ENCODE measurements at places on chromosomes 5 and 9.

GRCh38 chr9:116632990-116633838 lies 53.9 kb upstream of the TRIM32 start:
- no peak for DNase-seq

GRCh38 chr9:79574136-79574535 lies 2.4 kb downstream of the TLE4 start:
- no peak for DNase-seq

GRCh38 chr9:12318732-12319685 lies 374.2 kb upstream of the TYRP1 start:
- no peak for DNase-seq

GRCh38 chr9:77960356-77961153 lies 71.1 kb downstream of the GNAQ start:
- no peak for DNase-seq

GRCh38 chr9:36632892-36633291 lies 60.2 kb downstream of the MELK start:
- no peak for DNase-seq

DNA sequence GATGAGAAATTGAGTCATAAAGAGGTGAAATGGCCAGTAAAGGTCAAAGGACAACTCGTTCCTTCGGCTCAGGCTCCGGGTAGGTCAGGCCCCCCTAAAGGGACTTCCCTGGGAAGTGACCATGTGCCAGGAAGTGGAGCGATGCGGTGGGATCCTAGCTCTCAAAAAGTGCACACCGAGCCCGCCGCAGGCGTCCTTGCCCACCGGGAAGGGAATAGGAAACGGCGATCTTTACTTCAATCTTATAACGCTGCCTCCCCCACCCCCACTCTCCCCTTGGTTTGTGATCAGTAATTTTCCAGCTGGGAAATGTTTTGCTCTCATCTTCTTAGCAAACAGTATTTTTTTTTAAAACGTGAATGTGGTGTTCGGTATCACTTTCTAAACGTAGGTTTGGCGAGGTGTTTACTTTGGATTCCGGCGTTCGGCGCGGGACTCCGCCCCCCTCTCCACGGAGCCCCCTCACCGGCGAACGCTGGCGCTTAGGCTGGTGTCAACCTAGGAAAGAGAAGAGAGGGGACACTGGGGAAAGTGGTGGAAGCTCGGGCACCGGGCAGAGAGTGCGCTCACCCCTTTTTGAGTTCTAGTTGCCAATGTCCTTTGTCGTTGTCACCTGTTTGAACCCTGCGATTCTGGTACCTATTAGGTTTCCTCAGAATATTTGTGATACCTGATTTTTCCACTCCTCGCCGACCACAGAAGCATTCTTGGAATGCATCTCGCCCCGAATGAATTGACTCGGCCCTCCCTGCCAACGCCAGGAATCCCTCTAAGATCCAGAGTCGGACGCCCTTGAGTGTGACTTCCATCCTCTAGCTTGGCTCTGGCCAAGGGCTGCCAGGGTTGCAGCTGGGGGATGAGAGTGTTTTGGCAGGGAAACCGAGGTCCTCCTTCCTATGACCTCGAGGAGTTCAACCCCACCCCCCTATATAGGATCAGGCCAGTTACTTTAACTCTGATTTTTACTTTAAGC lies 1.8 kb upstream of the KLF4 start:
- DNase-seq: no peak

DNA sequence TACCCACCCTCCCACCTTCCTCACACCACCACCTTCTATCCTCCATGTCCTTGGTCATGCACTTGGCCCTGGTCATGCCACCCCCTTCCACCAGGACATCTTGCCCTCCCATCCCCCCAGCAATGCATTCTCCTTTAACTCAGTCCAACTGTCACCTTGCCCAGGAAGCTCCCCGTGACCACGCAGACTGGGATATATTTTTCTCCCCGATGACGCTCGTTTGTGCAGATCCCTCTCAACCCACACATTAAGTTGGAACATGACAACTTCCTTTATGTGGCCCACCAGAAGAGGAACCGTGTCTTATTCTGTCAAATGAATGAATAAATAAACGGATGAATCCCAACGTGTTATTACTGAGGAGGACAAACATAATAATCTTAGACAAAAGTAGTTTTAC lies 82.8 kb upstream of the TAS2R1 start:
- no peak for DNase-seq

GRCh38 chr5:142568283-142568995 lies 117.5 kb downstream of the FGF1 start:
- DNase-seq: no peak

- no peak for DNase-seq
These were observed 26.6 kb downstream of the DPYSL3 start for GRCh38 chr5:147483188-147483790.

DNA sequence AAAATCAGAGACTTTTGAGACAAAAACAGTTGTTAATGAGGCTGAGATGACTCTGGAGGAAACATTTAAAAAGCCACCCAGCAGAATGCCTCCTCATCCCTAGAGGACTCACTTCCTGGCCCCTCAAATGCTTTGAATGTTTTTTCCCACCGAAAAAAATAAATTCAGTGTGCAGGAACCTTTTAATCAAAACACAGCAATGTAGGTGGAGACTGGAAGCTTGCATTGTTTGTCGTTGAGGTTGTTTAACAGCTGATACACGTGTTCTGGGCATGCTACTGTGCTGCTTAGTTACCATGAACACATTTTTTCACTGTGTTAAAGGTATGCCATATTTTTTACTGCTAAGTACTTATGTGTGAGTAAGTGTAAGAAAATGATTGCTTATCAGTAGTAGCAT lies 65.7 kb upstream of the ADCY2 start:
- no peak for DNase-seq

DNA sequence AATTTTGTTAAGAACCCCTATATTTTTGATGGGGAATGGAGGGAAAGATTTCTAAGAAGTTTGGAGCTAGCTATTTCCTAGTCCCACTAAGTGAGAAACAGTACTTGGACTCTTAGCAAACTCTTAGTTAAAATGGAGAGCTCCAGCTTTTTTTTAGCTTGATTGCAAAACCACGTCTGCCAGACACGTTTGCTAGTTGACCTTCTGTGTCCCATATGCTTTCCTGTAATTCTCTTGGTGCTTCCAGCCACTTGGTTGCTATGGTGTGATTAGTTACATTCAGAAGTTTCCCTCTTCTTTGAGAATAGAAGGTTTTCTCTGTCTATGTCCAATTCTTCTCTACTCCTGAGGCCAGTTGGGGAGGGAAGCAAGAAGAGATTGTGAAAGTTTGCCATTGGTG lies 417.0 kb upstream of the TLE4 start:
- DNase-seq: no peak

- no peak for DNase-seq
These were observed 115.4 kb upstream of the GAS1 start for GRCh38 chr9:87062746-87063145.

- no peak for DNase-seq
These were observed 56.7 kb upstream of the ACTBL2 start for GRCh38 chr5:57539281-57539701.

DNA sequence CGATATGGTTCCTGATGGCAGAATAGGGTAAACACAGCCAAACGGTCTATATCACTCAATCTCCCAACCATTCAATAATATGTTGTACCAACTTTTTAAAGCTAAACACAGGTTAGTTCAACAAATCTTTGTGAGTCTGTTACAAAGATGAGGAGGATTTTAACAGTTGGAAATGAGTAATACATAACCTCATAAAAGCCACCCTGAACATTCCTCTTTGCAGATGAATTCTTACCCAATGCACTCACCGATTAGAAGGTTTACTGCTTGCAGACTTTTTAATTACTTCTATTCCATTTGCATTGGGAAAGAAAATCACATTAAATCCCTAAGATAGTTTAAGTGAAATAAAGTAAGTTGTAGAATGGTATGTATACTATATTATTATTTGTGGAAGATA lies 23.3 kb upstream of the TRMT10B start:
- DNase-seq: no peak

DNA sequence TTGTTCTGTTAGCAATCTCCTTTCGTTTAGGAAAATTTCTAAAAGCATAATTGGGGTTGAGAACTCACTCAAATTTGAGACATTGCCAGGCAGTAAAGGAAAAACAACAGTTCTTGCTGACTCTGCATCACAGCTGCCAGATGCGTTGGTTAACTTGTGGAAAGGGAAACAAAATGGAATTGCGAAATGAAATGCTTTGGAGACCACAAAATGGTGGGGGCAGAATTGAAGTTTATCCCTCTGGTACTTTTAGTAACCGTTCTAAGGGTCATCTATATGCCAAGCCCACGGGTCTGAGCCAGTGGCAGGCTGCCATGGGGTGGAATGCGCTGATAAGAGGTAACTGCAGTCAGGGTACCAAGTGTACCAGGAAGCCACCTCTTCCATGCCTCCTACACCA lies 28.6 kb upstream of the SELENOP start:
- no peak for DNase-seq

DNA sequence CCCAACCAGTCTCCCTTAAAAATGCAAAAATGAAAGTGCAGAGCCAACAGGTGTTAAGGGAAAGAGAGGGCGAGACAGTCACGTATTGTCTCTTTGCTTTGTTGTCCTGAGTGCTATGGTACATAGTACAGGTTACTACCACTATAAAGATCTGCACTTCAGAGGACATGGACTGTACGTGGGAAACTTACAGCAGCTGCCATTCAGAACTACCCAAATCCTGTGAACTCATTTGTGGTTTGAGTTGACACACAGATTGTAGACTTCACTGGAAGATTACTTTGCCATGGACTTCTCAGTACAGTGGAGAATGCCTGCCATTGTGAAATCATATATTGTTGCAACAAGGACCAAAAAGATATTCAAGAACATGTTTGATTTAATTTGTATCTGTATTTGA lies 34.8 kb downstream of the FBXO38 start:
- DNase-seq: no peak

GRCh38 chr5:61884252-61884855 lies 421.7 kb upstream of the KIF2A start:
- no peak for DNase-seq

DNA sequence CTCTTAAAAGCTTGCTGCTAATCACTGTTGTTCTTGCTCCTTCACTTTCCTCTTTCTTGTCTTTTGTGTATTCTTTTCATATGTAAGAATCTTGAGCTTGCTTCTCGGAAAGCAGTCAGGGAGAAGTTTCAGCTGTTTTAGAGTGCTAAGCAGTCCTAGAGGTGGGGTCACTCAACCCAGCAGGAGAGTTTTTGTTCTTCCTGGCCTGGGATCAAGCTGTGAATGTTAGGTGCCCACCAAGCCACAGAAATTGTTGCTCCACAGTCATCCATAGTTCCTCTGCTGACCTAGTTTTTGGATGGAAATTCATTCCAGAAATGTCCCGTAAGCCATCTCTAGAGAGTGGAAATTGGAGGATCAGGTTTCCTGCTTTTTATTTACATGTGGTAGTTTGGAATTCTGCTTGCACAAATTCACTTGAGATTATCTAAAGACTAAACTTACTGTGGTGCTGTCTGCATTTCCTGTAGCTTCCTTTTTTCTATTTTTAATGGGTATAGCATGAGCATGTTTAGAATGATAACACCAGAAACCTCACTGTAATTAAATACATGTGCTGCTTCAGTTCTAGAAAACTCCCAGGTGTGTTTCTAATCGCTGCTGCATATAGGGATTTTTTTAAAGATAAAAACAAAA lies 108.7 kb downstream of the MAST4 start:
- no peak for DNase-seq

DNA sequence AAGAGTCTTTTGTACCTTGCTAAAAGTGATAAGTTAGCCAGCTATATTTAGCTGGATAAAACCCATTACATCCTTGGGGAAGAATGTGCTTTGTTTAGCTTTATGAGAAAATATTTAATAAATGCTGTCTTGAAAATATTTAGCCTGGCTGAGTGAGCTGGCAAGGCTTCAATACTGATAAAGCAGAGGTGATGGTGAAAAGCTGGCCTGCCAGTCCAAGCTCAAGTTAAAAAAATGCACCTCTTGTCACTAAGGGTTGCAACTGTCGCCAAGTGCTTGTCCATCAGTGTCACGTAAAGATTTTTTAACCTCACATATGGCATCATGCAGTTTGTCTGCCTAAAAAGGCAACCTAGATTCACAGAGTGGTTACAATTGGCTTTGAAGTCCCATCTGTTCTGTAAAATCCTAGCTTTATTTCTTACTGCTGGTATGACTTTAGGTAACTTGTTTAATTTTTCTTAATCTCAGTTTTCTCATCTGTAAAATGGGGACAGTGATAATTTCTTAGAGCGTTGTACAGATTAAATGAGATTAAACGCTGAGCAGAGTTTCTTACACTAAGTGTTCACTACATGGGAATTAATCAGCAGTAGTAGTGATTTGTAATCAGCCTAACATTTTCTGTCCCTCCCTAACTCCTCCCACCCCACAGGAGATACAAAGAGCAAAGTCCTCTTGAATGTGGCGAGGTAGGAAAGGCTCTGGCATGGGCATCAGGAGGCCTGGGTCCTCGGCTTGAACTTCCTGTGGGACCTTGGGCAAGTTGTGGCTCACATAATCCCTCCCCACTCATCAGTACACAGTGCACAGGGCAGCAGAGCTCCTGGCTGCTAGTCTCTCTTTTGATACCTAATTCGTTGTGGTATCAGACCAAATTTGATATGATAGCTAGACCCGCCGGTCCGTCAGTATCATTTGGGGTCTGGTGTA lies 48.7 kb downstream of the PIK3R1 start:
- no peak for DNase-seq

DNA sequence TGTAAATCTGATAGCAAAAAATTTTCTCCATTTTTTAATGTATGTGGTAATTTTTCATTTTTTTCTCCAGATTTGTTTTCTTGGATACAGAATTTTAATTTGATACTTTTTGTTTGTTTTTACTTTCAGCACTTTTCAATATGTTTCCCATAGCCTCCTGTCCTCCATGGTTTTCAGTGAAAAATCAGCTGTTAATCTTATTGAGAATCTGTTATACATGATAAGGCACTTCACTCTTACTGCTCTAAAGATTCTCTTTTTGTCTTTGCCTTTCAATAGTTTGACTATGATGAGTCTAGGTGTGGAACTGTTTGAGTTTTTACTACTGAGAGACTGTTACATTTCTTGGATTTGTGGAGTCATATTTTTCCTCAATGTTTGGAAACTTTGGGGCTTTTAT lies 455.7 kb upstream of the NUDT12 start:
- DNase-seq: no peak

- DNase-seq: no peak
These were observed 176.3 kb upstream of the PTGER4 start for GRCh38 chr5:40503439-40503838.

DNA sequence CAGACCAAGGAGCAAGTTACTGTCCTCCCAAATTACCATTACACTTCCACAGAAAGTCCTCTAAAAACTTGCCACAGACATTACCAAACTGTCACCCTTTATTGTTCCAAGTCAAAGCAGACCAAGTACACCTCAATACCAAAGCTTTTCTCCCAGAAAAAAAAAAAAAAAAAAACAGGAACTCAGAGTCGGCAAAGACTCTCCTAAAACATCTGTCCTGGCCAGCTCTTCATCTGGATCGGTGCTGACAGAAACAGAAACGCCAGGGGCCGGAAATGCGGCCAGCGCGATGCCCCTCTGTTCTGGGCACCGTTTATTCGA lies 718 bp downstream of the DEPDC1B start:
- no peak for DNase-seq

- DNase-seq: no peak
These were observed 118.4 kb downstream of the PAPPA start for GRCh38 chr9:116271991-116272390.

GRCh38 chr5:118722122-118723020 lies 266.0 kb downstream of the DTWD2 start:
- no peak for DNase-seq
